ENCODE measurements at places on chromosomes 12 and 14. TPM values are rescaled to one million over a fixed set of nuclear protein-coding genes. Genes with fewer than 3 reads are reported as not detected.

The OAS2 gene
- total RNA-seq = 2.9 TPM

The PLEKHG7 gene
- total RNA-seq = not detected

The TMEM179 gene
- total RNA-seq = not detected

The AKT1 gene
- total RNA-seq = 216 TPM

The NAA30 gene
- total RNA-seq = 15.9 TPM

The IFNG-AS1 gene
- total RNA-seq = not detected

The ART4 gene
- total RNA-seq = 0.44 TPM

The LTB4R2 gene
- 3.8 TPM for total RNA-seq

The GLIPR1L2 gene
- total RNA-seq = 1.3 TPM

The CDK4 gene
- total RNA-seq = 285 TPM

The WNT5B gene
- 206 TPM for total RNA-seq

The KLRF2 gene
- not detected for total RNA-seq

The MEG3 gene
- total RNA-seq = 164 TPM

The RPS6KL1 gene
- 1.0 TPM for total RNA-seq

Measured in smooth muscle cell of trachea (primary cell).